ENCODE measurements at places on chromosomes 2 and 18.

DNA sequence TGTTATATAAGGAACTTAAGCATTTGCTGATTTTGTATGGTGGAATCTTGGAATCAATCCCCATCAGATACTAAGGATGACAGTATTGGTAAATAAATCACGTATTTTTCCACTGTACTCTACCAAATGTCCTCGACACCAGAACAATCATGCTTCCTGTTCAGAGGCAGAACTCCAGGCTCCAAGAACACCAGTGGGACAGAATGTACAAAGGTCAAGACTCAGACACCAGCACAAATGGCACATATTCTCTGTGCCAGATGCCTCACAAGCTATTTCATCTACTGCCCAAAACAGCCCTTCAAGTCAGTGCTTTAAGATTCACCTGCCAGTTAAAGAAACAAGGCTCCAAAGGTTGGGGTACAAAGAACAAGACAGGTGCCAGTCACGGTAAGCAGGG lies 420.5 kb downstream of the STK39 start:
- no peak for DNase-seq

- DNase-seq = no peak
These were observed 19.7 kb downstream of the TWSG1 start for GRCh38 chr18:9354256-9354655.

- no peak for DNase-seq
These were observed 61.8 kb upstream of the EFEMP1 start for GRCh38 chr2:55985406-55985805.

DNA sequence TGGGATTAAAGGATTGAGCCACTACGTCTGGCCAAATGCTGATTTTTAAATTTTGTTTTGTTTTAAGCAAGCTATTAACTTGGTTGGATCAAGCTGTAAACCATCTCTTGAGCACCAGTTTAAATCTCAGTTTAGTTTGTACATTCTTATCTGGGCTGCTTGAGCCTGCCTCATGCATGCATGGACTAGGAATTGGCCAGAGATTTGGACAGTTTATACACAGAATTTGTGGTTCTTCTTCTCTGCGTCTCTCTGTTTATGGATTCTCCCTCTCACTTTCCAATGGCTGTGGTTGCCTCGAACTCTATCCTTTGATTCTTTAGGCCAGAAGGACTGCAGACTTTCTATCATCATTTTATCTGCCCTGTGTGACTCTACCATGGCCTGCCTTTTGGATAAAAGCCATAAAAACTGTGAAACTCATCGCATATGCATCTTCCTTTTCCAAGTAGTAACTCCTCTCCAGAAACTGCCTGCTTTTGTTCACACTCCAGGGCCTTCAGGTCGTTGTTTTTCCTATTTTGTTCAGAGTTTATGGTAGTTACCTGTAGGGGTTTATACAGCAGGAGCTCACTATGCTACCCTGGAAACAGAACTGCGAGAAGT lies 32.5 kb upstream of the PLB1 start:
- no peak for DNase-seq

DNA sequence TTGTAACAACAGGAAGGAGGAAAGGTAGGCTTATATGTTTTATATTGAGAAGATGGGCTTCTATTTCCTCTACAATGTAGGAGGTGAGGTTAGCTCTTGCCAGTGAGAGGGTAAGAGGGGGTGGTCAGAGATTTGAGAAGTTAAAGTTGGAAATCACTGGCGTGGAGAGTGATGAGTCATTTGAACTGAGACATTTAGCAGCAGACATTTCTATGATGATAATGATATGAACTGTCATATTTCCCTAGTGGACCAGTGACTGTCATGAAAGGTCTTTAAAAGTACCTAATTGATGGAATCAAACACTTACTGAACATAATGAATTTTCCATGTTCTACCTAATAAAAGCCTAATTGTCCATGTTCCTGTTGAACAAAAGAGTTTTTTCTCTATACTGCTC lies 126.1 kb downstream of the FAM161A start:
- DNase-seq = no peak

DNA sequence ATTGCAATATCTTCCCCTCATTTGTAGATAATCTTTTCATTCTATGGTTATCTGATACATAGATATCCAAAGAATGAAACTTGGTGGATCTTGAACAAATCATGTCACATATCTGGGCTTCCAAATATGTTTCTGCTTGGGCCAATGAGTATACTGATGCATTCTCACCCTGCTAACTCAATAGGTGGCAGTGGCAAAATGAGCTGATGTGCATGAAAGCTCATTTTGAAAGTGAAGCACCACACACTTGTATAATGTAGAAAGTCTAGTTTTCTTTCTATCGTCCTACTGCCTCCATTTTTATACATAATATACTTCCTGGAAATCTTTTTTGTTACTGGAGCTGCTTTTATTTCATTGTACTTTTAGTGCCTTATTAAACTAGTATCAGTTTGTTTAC lies 208.2 kb downstream of the PRKCE start:
- DNase-seq = no peak

Data from glutamatergic neuron (in vitro differentiated cells).